ENCODE measurements at places on chromosomes 12 and 14. TPM values are rescaled to one million over a fixed set of nuclear protein-coding genes. Genes with fewer than 3 reads are reported as not detected.
A peak's percentile ranks its signal among the peaks of the same experiment; 100 is the strongest.

Gene RHEBL1
- 1.2 TPM for polyA plus RNA-seq

Gene SMAGP
- polyA plus RNA-seq = 48.7 TPM

Gene RNFT2
- polyA plus RNA-seq = 1.6 TPM

DNA sequence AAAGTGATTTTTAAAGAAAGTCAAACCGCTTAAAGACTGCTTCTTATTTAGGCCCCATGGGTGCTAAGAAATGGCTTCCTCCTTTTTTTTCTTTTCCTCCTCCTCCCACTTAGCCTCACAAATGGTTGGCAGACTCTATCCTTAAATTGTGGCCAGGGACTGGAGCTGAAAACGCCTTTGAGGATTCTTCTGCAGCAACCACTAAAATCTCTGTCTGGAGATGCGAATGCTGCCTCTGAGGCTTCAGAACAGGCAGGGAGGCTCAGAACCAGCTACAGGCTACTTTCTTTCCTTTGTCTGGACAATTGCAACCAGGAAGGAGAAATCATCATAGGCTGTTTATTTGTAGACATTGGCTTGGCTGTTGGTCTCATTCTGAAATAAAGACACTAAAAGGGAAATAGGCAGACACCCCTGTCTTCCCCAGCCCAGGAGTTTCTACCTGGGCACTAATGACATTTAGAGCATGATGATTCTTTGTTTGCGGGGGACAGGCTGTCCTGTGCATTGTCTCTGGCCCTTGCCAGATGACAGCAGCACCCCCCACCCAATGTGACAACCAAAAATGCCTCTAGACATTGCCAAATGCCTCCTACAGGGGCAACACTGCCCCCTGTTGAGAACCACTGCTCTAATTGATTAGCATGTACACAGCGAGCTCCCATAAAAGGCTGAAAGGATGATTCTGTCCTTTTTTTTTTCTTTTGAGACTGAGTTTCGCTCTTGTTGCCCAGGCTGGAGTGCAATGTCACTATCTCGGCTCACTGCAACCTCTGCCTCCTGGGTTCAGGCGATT, 50.3 kb downstream of the MAP1LC3B2 start:
- no peaks in the 10 kb centered on the region for H3K4me1 ChIP-seq
- H3K27me3 ChIP-seq = no peaks in the 10 kb centered on the region
- H3K4me3 ChIP-seq = no peak overlapping the region
- DNase-seq = no peak
- no peak overlapping the region for H3K27ac ChIP-seq

Gene KCTD10
- 14.3 TPM for polyA plus RNA-seq

Gene GABARAPL1
- polyA plus RNA-seq = 38.9 TPM

- DNase-seq = no peak
- no peaks in the 10 kb centered on the region for H3K27me3 ChIP-seq
- no peaks in the 10 kb centered on the region for H3K4me1 ChIP-seq
- H3K36me3 ChIP-seq = no peaks in the 10 kb centered on the region
- no peak overlapping the region for H3K27ac ChIP-seq
These were observed 911.7 kb upstream of the TMEM132C start for GRCh38 chr12:127355061-127355841.

Gene ANP32D
- not detected for polyA plus RNA-seq

- peaks cover 57% of the 10 kb centered on the region for H3K4me1 ChIP-seq
- no peak overlapping the region for H3K27ac ChIP-seq
- peak; percentile 70 for DNase-seq
- H3K4me3 ChIP-seq = no peak overlapping the region
These were observed 15.7 kb downstream of the MYRFL start for GRCh38 chr12:69840727-69841126.
